ENCODE measurements at places on chromosomes 11 and 22. TPM values are rescaled to one million over a fixed set of nuclear protein-coding genes. Genes with fewer than 3 reads are reported as not detected.

Gene ANGPTL5
- total RNA-seq, result not detected

GRCh38 chr22:37328017-37328416, 45.7 kb downstream of the CYTH4 start:
- DNase-seq, result no peak

DNA sequence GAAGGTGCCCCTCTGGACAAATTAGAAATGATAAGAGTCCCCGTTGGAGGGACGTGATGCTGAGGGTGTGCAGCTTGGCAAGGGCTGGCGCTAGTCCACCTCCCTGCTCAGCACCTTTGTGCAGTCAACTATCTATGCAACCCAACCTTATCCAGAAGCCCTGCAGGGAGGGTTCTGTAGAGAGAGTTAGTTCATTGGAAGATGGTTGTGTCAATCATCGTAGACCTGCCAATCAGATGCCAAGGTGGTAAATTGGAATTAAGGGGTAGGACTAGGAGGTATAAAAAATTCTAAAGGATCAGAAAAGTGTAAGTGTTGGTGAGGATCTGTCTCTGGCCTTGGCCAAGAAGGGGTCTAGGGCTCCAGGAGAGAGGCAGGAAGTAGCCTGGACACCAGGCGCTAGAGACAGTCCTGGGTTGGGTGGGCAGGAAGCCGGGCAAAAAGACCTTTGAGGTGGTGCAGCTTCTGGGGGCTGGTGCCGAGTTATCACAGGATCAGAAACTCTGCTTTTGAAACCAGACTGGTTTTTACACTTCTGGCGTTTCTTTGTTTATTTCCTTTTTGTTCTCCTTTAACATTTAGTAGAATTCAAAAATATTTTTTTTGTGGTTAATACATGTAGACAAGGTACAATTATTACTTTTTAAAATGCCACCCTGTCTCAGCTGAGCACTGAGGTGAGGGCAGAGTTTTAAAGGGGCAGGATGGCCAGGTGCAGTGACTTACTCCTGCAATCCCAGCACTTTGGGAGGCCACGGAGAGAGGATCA, 1.6 kb downstream of the C1QTNF6 start:
- no peak for DNase-seq

GRCh38 chr11:12936200-12936599, 72.9 kb upstream of the RASSF10 start:
- no peak for DNase-seq
